ENCODE measurements at places on chromosomes 2 and 18.

DNA sequence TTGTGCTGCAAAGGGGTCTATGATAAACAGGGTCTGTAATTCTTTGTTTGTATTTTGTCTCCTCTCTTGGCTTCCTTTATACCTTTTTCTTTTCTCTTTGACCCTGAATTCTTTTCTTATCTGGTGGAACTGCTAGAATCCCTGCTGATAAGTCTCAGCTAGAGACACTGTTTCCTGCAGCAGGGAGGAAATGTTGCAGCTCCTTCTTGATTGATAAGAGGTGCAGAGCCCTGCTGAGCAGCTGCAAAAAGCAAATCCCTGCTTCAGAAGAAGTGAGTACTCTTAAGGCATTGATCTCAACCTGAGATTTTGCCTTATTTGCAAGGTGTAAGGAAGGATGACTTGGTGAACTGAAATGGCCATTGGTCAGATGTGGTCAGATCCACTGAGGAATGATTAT is 167.8 kb downstream of the NUP35 start:
- DNase-seq = no peak

- DNase-seq = no peak
Observed at GRCh38 chr2:23988371-23988770, 21.5 kb upstream of the MFSD2B start.

GRCh38 chr2:109080757-109081156 is 48.2 kb upstream of the SH3RF3 start:
- DNase-seq = no peak

- no peak for DNase-seq
Observed at GRCh38 chr2:55732854-55733253, 39.2 kb upstream of the PNPT1 start.
